Activated naive CD4-positive, alpha-beta T cell (primary cell): ENCODE measurements at places on chromosomes 3 and 15.

DNA sequence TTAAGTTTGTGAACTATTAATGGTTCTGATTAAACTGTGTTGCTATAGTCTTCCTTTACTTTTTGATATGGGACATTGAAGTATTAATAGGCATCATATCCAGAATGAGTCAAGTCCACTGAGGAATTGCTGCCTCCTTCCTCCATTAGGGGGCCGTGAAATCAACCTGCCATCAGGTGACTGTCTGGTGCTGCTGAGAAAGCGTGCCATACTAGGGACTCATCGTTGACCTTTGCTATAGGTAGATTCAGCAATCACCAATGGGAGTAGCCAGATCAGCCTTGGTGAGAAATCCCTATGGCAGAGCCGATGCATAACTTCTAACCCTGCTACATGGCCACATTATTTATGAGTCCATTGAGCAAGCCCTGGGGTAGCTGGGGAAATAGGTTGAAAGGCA is 30.1 kb upstream of the SLC28A2 start:
- DNase-seq, result no peak

DNA sequence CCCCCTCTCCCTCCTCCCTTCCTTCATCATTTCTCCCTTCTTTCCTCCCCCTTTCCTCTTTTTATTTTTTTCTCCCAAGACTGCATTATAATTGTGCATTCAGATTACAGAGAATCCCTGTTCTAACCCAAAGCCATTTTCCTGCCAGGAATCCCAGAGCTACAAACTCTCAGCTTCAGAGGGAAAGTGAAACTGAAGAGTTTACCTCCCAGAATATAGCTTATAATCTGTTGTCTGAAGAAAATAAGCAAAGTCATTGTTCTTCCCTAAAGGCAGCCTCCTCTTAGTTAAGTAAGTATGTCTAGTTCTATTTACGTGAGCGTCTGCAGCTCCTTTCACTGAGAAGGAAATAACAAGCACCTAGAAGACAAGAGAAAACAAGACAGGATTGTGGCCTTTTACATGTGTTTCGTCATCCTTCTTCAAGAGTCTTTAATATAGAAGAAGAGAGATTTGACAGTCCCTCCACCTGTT is 97.2 kb downstream of the CHST2 start:
- DNase-seq, result no peak

- DNase-seq, result no peak
Observed at GRCh38 chr15:101437618-101438481, 51.7 kb downstream of the PCSK6 start.

DNA sequence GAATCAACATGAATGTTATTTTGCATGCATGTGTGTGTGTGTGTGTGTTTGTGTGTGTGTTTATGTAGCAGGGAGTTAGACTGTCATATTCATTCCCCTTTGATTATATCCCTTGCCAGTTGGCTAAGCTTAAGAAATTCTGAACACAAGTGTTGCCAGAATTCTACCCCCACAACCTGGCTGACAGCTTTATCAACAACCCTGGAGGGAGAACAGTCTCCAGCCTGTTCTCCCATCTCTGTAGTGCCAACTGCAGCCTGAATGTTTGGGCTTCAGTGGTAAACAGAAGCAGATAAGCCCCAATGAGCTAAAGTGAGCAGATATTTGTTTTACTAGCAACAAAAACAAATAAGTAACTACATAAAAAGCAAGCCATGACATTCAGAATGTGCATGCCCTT is 162.6 kb upstream of the ABI3BP start:
- no peak for DNase-seq

GRCh38 chr15:62883938-62884479 is 158.5 kb upstream of the TPM1 start:
- no peak for DNase-seq

- no peak for DNase-seq
Observed at GRCh38 chr3:122405015-122405414, 10.8 kb downstream of the WDR5B start.

DNA sequence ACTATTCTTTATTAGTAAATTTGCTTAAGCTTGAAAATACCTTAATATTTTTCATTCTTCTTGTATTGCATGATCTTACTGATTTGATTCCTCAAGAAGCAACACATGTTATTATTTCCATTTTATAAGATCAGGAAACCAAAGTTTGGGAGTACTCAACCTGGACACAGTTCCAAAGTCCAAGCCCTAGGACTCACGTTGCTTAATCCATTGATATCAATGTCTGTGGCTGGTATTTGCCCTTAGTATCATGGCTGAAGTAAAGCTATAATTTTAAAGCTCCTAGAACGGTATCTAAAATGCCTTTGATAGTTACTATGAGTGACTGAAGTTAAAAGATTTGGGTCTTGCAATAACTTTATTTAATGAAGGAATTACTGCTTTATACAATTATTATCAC is 1045.3 kb downstream of the TUSC7 start:
- DNase-seq, result no peak

GRCh38 chr3:147733217-147733616 is 324.1 kb downstream of the ZIC1 start:
- no peak for DNase-seq

- DNase-seq, result no peak
Observed at GRCh38 chr3:188284455-188285212, 130.7 kb downstream of the LPP start.

DNA sequence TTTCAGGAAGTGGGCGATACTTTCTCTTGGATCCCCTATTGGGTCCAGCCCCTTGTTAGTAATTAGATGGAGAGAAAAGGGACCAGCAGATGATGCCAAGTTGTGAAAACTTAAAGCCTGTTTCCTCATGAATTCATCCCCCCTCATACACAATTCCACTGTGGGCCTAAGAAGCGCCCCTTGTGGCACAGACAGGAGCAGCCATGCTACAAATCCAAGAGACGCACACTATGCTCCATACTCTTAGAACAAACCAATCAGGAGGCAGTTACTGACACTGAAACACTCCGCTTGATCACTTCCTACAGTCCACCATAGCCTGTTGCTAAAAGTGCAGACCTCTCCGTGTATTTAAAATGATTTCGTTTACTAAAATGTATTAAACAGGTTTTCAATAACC is 111.3 kb upstream of the ARRDC4 start:
- no peak for DNase-seq

- DNase-seq, result no peak
Observed at GRCh38 chr3:77203851-77204250, 164.0 kb downstream of the ROBO2 start.
